ENCODE measurements at places on chromosomes 6 and 20. TPM values are rescaled to one million over a fixed set of nuclear protein-coding genes. Genes with fewer than 3 reads are reported as not detected.

DNA sequence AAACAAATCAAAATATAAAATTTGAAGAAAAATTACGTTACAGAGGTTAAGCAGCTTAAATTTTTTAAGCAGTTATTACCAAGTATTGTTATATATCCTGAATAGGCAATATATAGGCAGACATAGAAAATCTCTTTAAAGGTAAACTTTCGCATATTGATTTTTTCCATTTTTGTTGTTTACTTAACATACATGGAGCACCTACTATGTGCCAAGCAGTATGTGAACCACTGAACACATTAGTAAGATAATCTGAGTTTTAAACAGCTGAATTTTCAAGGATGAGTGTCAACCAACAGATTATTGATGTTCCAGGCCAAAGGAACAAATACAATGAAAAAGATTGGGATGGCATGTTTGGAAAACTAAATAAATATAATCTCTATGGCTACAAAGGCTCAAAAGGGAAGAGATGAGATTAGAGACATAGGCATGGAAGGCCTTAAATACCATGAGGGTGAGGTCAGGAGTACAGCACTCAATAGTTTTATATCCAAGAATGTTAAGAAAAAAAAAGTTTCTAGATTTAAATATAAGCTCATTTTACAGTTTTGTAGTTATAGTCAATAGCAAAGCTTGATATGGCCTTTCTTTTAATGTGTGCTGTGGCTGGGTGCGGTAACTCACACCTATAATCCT is 277.5 kb downstream of the PTPRK start:
- H3K27me3 ChIP-seq = no peaks in the 10 kb centered on the region
- H3K36me3 ChIP-seq = no peaks in the 10 kb centered on the region
- H3K4me3 ChIP-seq = no peak overlapping the region

GRCh38 chr6:146065690-146066089 is 36.8 kb downstream of the GRM1 start:
- no peak for DNase-seq
- no peak overlapping the region for H3K4me3 ChIP-seq
- no peaks in the 10 kb centered on the region for H3K4me1 ChIP-seq
- no peaks in the 10 kb centered on the region for H3K27me3 ChIP-seq
- H3K27ac ChIP-seq = no peak overlapping the region

GRCh38 chr6:43825187-43826115 is 55.4 kb downstream of the VEGFA start:
- no peak for DNase-seq
- no peaks in the 10 kb centered on the region for H3K36me3 ChIP-seq
- no peak overlapping the region for H3K4me3 ChIP-seq
- H3K27ac ChIP-seq = no peak overlapping the region

Gene HEBP2
- total RNA-seq = 30.4 TPM

Gene KIAA1755
- 0.80 TPM for total RNA-seq
